ENCODE measurements at places on chromosomes 6 and 20.

- DNase-seq, result no peak
Observed at GRCh38 chr6:139531148-139532115, 157.0 kb upstream of the CITED2 start.

GRCh38 chr20:6767536-6768227, at the start of gene BMP2:
TSS of gene BMP2 (plus strand) at chr20:6767686. CDS start at chr20:6770127, 2,441 bp downstream.
- DNase-seq, result peak; percentile 66

DNA sequence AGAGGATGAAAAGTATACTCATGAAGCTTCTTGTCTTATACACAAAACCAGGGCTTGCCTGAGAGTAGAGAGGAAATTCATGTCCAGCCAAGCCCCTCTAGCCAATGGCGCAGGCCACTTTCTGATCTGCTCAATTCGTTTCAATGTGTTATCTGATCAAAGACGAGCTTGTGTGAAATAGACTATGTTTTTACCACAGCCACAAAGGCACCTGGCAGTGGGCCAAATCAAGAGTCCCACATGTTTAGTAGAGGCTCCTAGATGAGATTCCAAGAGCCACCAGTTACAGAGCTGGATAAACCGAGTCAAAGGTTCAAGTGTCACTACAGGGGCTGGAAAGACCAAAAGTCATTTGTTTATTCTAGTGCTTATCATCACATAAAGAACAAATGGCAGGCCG, 34.9 kb downstream of the GPLD1 start:
- no peak for DNase-seq

DNA sequence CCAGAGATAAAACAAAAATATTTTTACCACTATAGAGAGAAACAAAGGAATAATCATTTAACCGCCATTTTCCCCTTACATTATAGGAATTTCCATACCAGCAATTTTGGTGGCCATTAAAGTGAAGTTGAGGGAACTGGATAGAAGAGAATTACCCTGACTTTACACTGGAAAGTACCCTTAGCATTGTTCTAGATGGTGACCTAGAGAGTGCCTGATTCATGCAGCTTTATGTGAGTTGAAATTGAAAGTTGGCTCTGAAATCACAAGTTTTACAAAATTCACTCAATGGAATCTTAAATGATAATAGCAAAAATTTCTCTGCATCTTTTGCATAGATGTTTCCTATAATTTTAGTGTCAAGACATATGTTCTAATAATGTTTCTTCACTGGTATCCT, 55.7 kb upstream of the PREP start:
- DNase-seq, result no peak

- no peak for DNase-seq
Observed at GRCh38 chr20:53226826-53227225, 254.7 kb downstream of the TSHZ2 start.

GRCh38 chr6:67825201-67825895, 809.7 kb upstream of the ADGRB3 start:
- DNase-seq, result peak; percentile 25

DNA sequence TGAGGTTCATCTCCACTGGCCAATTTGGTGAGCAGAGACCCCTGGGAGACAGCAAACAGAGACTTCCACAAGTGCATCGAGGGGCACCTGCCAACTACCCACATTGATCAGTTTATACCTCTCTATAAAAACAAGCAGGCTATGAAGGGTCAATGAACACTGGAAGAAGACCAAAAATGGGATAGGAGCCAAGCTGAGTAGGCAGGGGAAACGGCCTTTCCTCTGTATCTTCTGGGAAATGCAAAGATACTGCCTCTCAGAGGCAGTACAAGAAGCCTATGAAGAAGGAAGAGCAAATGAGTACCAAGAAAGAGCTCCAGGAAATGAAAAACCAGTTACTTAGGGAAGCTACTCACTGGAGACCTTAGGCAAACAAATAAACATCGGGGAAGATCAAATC, 247.7 kb downstream of the GMDS start:
- no peak for DNase-seq

DNA sequence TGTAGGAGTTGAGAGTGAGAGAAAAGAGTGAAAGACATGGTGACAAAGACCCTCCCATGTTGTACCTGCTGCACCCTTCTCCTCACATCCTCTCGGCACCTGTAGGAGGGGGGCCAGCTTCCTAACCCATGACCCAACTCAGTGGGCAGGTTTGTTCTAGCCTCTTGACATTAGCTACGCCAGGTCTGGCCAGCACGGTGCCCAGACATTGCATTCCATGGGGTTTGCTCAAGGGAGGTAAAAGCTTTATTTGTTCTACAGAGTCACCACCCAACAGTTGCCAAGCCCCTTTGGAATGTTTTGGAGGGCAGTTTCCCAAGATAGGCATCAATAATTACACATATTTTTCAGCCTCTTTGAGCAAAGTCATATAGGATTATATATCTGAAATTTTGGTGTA, 22.7 kb upstream of the TGM6 start:
- no peak for DNase-seq

GRCh38 chr6:138957484-138957883, 30.6 kb downstream of the REPS1 start:
- no peak for DNase-seq

DNA sequence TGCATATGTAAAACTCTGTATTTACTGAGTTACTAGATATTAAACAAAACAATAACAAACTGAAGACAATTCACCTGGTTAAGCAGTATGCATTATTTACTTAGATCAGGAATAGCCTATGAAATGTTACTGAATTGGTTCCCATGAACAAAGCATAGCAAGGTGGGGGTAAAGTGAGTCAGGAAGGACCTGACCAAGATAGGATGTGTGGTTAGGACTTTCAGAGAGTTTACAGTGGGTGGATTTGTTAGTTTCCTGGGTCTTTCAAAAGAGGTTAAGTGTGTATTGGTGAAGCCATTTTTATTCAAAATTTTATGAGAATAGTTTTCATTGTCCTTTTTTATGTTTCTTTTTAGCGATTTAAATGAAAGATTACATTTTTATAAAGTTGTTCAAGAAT, 32.9 kb downstream of the TBPL1 start:
- DNase-seq, result no peak

DNA sequence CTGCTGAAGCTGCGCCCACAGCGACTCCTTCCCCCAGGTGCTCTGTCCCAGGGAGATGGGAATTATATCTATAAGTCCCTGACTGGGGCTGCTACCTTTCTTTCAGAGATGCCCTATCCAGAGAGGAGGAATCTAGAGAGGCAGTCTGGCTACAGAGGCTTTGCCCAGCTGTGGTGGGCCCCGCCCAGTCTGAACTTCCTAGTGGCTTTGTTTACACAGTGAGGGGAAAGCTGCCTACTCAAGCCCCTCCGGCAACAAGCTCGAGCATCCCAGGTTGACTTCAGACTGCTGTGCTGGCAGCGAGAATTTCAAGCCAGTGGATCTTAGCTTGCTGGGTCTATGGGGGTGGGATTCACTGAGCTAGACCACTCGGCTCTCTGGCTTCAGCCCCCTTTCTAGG, 152.5 kb upstream of the MAP3K7 start:
- DNase-seq, result no peak

- DNase-seq, result no peak
Observed at GRCh38 chr6:89145091-89145955, 532 bp upstream of the PM20D2 start.

GRCh38 chr6:170003027-170003426, 251.6 kb downstream of the ERMARD start:
- DNase-seq, result no peak

- DNase-seq, result no peak
Observed at GRCh38 chr20:46260480-46260879, 47.8 kb downstream of the CDH22 start.

- no peak for DNase-seq
Observed at GRCh38 chr6:169845426-169846285, 94.2 kb downstream of the ERMARD start.

DNA sequence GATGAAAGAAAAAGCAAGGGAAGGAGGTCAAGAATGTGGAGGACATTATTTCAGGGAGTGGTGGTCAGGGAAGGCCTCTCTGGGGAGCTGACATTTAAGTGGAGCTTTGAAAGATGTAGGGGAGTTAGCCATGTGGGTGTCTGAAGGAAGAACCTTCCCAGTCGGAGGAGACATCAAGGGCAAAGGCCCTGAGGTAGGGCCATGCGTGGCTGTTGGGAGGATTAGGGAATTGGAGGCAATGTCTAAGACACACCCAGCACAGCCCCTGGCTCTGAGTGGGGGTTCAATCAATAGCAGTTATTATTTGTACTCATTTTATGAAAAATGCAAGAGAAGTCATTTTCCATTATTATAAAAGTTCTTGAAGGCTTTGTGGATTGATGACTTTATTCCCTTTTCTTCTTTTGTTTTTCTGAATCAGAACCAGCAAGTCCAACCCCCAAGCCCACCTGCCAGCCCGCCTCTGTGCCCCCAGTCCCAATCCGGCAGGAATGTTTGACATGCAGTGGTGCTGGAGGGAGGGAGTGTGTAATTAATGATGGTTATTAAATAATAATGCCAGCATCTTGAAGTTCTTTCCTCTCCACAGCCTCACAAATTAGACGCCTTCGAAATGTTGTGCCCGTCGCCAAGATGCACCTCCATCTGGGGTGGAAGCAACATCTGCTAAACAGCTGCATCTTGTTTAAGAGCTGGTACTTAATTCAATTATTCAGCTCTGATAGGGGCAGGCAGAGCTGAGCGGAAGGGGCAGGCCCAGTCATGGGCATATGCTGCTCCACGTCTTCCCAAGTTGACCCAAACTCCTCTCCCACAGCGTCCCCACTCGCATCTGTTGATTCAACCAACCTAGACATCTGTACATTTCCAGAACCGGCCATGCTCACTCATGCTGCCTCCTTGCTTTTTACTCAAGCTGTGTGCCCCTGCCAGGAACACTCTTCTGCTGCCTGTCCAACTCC, 81.3 kb upstream of the SIRPA start:
- DNase-seq, result no peak

DNA sequence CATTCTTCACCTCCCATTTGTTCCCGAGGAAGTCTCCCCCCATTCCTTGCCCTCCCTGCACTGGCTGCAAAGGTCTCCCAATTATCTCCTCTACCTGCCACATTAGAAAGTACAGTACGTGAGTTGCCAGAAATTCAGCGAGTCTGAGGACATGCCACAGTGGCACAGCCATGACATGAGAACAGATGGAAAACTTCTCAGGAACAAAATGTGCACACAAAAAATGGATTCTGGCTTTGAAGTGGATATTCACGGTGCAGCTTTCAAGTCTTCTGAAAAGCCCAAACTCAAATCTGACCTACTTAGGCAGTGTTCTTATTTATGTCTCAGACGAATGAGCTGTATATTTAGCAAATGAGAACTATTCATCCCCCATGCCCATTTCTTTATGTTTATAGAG, 269.1 kb upstream of the ARID1B start:
- peak; percentile 4 for DNase-seq

GRCh38 chr6:154403788-154404187, 47.2 kb upstream of the IPCEF1 start:
- DNase-seq, result no peak

GRCh38 chr20:2692036-2692885, at the start of gene EBF4:
TSS of gene EBF4 (plus strand) at chr20:2692780. CDS start at chr20:2693646, 866 bp downstream.
- DNase-seq, result peak; percentile 80

- no peak for DNase-seq
Observed at GRCh38 chr6:151103266-151103665, 136.5 kb upstream of the AKAP12 start.

- no peak for DNase-seq
Observed at GRCh38 chr20:16612706-16613105, 39.5 kb upstream of the KIF16B start.

- DNase-seq, result no peak
Observed at GRCh38 chr6:69584536-69584912, 212.3 kb downstream of the LMBRD1 start.

DNA sequence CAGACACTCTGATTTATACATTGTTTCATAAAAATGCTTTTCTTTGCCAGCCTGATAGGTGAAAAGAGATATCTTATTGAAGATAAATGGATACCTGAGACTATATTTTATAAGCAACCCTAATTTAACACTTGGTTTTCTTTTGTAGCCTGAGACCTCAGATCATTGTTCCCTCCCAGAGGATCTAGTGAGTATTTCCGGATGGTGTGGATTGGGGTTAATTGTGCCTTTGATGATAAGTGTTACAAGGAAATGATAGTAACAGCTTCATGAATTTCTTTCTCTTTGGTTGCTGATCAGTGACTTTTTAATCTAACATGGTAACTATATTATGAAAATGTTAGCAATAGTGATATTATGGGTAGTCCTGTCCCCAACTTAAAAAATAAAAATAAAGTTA, 30.4 kb downstream of the KDM1B start:
- no peak for DNase-seq

GRCh38 chr6:169640351-169640852, 61.4 kb downstream of the WDR27 start:
- DNase-seq, result no peak

DNA sequence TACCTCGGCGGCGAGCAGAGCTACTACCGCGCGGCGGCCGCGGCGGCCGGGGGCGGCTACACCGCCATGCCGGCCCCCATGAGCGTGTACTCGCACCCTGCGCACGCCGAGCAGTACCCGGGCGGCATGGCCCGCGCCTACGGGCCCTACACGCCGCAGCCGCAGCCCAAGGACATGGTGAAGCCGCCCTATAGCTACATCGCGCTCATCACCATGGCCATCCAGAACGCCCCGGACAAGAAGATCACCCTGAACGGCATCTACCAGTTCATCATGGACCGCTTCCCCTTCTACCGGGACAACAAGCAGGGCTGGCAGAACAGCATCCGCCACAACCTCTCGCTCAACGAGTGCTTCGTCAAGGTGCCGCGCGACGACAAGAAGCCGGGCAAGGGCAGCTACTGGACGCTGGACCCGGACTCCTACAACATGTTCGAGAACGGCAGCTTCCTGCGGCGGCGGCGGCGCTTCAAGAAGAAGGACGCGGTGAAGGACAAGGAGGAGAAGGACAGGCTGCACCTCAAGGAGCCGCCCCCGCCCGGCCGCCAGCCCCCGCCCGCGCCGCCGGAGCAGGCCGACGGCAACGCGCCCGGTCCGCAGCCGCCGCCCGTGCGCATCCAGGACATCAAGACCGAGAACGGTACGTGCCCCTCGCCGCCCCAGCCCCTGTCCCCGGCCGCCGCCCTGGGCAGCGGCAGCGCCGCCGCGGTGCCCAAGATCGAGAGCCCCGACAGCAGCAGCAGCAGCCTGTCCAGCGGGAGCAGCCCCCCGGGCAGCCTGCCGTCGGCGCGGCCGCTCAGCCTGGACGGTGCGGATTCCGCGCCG, 994 bp downstream of the FOXC1 start:
- DNase-seq, result peak; percentile 74

DNA sequence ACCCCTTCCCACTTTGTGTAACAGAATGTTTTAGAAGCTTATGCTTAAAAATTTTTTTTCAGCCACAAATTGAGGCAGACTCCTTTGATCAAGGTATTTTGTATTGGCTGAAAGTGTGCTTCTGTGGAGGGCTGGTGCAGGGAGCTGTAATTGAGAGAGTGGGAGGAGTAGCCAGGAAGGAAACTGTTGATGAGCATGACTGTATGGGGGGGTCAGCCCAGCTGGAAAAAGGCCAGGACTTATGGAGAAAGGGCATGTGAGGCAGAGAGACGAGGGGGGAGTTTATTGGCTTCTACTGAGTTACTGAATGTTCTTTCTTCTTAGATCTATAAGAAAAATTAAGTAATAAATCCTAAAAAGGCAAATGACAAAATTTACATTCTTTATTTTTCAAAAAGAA, 13.4 kb downstream of the RFPL4B start:
- DNase-seq, result no peak

GRCh38 chr20:24079661-24080412, 91.3 kb upstream of the GGTLC1 start:
- DNase-seq, result no peak

GRCh38 chr6:143544011-143544696, 32.6 kb upstream of the FUCA2 start:
- DNase-seq, result no peak

Data from pancreas (tissue), 10 donors.